ENCODE measurements at places on chromosomes 7 and 10. TPM values are rescaled to one million over a fixed set of nuclear protein-coding genes. Genes with fewer than 3 reads are reported as not detected.

GARIN1A gene
- 8.8 TPM for total RNA-seq

FBH1 gene
- 85.3 TPM for total RNA-seq

NFE2L3 gene
- 3.8 TPM for total RNA-seq

DRGX gene
- not detected for total RNA-seq

Measured in sciatic nerve (tissue), 2 donors.